Activated naive CD4-positive, alpha-beta T cell treated with anti-CD3 and anti-CD28 coated beads, Interleukin-2, amount 10 ng/mL, durations not matched to agents 7 days and 5 days (primary cell): ENCODE measurements at places on chromosomes 5 and 9.

GRCh38 chr5:177440211-177440989 lies 6.2 kb upstream of the PRR7 start:
- DNase-seq, result no peak

GRCh38 chr5:139738193-139739149 lies 57.1 kb upstream of the PSD2 start:
- no peak for DNase-seq

GRCh38 chr5:181218795-181219124 lies 4.3 kb upstream of the TRIM41 start:
- no peak for DNase-seq

DNA sequence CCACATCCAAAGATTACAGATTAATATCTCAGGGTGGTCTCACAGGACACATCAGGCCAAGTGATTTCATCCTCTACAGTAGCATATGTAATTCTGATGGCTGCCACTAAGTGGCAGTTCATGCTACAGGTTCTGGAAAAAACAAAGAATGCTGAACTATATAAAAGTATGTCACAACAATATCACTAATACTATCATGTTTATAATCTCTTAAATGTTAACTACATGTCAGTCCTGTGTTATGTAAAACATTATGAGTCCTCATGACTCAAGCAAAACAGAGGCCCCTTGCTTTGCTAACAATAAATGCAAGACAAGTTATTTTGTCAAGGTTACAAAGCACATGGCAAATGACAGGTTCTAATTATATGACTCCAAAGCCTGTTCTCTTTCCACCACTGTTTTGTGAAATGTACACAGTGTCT lies 233.2 kb downstream of the FBXL17 start:
- DNase-seq, result no peak

DNA sequence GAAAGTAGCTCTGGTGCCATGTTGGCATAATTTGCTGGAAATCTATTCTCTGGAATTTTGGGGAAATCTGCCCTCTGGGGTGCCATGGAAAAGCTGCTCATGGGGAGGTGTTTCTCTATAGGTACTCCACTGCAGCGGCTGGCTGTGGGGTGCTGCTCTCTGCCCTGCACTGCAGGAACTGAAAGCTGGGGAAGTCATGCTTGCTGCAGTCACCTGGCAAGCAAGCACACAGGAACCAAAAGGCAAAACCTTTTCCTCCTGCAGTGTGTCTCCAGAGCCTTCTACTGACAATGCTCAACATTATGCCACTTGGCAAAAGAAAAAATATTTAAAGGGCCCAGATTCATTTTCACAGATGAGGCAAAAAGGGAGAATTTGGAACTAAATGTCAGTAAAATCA lies 25.8 kb upstream of the CARNMT1 start:
- no peak for DNase-seq

DNA sequence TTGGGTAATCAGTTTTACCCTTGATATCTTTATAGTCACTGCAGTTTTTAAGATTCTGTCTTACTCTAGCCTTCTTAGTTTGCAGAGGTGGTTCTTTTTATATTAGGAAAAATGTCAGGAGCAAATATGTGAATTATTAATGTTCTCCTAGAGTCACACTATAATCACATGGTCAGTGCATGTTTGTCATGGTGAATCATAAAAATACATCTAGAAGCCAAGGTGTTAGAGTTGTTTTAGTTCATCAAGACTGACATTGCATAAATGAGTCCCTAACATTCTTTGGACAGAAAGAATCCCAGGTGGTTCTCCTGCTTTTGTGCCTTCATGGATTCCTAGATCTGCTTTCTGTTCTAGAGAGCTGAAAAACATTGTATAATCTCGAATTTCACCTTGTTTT lies 22.9 kb downstream of the ATG10 start:
- DNase-seq, result no peak

GRCh38 chr9:110065532-110065931 lies 142.4 kb downstream of the C9orf152 start:
- no peak for DNase-seq

- DNase-seq, result no peak
These were observed 3.3 kb downstream of the NACC2 start for GRCh38 chr9:136091582-136092352.
